ENCODE measurements at places on chromosomes 16 and 17.

DNA sequence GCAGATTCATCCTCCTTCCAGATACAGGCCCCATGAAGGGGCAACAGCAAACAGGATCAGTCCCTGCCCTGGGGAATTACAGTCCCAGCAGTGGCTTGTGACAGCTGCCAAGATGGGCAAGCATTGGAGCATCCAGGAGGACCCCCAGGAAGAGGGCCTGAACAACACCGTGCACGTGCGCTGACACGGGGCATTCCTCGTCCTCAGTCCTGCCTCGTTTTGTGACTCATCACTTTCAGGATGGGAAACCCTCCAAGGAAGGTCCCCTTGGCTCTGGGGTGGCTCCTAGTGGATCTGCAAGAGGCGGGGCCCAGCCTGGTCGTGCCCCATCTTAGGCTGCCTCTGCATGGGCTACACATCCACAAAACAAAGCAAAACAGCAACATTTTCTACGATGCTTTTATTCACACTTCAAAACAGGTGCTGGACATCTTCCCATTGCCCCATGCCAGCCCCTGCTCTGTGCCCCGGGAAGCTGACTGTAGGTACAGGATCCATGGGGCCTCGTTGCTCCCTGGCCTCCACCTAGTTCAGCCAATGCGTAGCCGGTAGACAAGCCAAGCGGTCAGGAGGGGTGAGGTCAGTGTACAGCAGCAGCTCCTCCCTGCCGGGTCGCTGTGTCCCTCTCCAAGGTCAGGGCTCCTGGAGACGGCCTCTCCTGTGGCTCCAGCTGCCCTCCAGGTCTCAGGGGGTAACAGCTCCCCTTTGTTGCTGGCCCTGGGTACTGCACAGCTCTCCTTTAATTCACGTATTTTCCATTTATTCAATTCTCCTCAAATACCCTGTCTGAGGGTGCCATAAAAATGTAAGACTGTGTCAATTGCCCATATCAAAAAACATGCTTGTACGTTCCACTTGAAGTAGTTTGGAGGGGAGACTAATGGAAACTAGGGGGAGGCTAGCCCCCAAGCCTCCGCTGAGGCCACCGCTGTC lies 32.2 kb downstream of the ACTG1 start:
- peaks cover 4% of the 10 kb centered on the region for H3K4me1 ChIP-seq
- no peak overlapping the region for H3K4me3 ChIP-seq
- DNase-seq: no peak
- no peaks in the 10 kb centered on the region for H3K27me3 ChIP-seq

DNA sequence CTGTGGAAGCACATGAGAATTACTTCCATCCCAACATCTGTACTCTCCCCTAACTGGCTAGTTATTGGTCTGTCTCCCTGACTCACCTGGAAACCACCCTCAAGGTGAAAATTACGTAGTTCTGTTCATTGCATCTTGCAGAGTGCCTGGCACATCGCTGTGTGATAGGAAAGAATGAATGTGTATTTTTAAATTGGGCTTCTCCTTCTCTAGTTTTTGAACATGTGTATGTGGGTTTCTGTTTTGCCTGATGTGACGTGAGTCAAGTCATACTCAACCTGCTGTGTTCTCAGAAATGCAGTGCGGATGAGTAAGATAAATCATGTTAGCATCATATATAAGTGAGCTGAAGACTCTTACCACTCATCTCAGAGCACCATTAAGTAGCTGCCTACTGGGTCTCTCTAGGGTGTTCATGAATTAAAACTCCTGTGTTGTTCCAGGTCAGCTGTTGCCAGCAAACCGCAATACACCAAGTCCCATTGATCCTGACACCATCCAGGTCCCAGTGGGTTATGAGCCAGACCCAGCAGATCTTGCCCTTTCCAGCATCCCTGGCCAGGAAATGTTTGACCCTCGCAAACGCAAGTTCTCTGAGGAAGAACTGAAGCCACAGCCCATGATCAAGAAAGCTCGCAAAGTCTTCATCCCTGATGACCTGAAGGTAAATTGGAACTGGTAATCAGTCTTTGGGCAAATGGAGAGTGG lies 50.2 kb downstream of the HLF start:
- no peaks in the 10 kb centered on the region for H3K27me3 ChIP-seq
- H3K36me3 ChIP-seq: no peaks in the 10 kb centered on the region
- no peaks in the 10 kb centered on the region for H3K4me1 ChIP-seq

DNA sequence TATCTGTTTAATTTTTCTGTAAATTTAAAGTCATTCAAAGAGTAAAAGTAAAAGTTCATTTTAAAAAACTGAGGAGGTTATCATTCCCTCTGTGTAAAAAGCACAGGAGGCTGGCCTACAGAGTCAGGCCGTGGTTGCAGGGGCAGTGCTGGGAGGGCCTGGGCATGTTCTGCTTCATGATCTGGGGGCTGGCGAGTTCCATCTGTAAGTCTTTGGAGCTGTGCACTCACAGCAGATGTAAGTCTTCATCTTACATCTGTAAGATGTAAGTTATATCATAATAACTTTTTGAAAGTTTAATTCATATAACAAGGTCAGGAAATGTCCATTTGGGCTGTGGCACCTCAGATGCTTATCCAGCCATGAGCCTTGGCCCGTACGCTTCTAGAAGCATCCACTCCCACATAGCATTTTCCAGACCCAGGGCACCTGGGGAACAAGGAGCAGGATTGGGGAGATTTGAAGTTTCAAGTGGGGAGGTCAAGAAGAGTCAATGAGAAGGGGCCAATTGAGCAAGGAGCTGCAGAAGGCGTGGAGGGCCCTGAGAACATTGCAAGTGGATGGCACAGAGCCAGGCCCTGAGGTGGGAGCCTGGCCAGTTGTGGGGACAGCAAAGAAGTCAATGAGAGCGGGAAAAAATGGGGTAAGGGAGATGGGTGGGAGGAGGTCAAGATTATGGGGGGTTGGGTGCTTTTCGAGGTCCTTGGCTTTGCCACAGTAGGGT lies 54.1 kb downstream of the TNFRSF13B start:
- no peak overlapping the region for H3K27ac ChIP-seq
- H3K36me3 ChIP-seq: no peaks in the 10 kb centered on the region
- H3K27me3 ChIP-seq: no peaks in the 10 kb centered on the region
- H3K4me3 ChIP-seq: no peak overlapping the region
- no peak for DNase-seq

DNA sequence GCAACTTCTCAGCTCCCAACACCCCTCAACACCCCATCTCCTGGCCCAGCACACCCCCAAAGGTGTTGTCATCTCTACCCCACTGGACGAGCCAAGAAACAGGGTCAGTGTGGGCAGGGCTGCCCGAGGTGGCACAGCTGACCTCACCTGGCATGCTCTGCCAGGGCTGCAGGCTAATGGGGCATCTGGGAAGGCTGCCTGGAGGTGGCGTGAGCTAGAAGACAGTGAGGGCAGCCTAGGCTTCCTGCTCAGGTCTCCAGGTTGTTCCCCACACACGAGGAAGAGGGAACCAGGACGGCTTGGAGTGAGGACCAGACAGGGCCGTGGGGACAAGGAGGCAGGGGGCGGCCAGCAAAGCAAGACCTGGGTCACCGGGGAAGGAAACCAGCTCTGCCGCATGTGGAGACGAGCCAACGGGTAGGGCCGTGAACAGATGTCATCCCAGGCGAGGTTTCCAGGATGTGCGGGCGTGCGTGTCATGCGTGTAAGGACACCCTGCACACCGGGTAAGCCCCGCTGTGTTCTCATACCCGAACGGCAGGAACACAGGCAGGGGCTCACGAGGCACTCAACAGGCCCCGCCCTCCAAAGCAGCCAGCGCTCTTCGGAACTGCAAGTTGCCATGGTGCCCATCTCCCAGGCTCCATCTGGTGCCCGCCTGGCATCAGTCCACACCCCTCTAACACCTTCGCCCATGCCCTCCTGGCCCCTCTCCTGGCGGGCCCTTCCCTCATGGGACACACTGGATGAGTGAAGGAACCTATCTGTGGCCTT lies 29.6 kb upstream of the PVALEF start:
- H3K27ac ChIP-seq: no peak overlapping the region
- H3K4me1 ChIP-seq: peaks cover 25% of the 10 kb centered on the region
- no peak overlapping the region for H3K4me3 ChIP-seq
- no peaks in the 10 kb centered on the region for H3K27me3 ChIP-seq

GRCh38 chr17:22221344-22221743 lies 529.0 kb downstream of the KCNJ18 start:
- H3K4me3 ChIP-seq: no peak overlapping the region
- no peaks in the 10 kb centered on the region for H3K36me3 ChIP-seq
- DNase-seq: no peak
- H3K27me3 ChIP-seq: no peaks in the 10 kb centered on the region
- H3K4me1 ChIP-seq: no peaks in the 10 kb centered on the region

Measured in small intestine (tissue), 16 donors.